ENCODE measurements at places on chromosomes 16 and 17.

- no peak for DNase-seq
Observed at GRCh38 chr17:70929226-70929625, 759.9 kb downstream of the KCNJ2 start.

DNA sequence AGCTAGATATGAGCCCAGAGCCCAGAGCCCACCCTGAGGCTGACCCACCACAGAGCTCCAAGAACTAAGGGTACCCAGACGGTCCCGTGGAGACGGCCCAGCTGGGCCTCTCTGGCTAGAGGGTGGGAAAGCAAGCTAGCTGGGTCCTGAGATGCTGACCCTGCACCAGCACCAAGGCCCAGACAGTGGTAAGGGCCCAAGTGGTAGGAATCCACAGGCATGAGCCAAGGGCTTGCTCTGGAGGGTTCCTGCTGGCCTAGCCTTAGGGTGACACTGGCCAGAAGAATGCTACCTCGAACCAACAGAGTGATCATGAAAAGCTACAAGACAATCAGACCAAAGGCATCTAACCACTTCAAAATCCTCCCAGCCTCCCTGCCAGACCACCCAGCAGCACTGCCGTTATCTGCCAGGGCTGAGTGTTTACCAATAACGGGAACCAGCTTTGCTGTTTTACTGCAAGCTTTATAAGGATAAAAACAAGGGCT lies 13.2 kb downstream of the HIC1 start:
- DNase-seq = no peak

GRCh38 chr16:53872248-53873221 lies 168.6 kb downstream of the FTO start:
- DNase-seq = no peak

GRCh38 chr17:48711128-48711527 lies 11.2 kb downstream of the PRAC1 start:
- no peak for DNase-seq

- peak; percentile 88 for DNase-seq
Observed at GRCh38 chr17:40062329-40063186, at the start of gene THRA. Gene THRA, plus strand, starts transcription at chr17:40062965. Its CDS starts 11,524 bp downstream, at chr17:40074489.

- no peak for DNase-seq
Observed at GRCh38 chr17:8947201-8947600, 18.3 kb downstream of the PIK3R5 start.

GRCh38 chr17:41415833-41416335 lies 8.5 kb downstream of the KRT37 start:
- DNase-seq = no peak

GRCh38 chr16:12341966-12342365 lies 365.4 kb downstream of the SNX29 start:
- no peak for DNase-seq

DNA sequence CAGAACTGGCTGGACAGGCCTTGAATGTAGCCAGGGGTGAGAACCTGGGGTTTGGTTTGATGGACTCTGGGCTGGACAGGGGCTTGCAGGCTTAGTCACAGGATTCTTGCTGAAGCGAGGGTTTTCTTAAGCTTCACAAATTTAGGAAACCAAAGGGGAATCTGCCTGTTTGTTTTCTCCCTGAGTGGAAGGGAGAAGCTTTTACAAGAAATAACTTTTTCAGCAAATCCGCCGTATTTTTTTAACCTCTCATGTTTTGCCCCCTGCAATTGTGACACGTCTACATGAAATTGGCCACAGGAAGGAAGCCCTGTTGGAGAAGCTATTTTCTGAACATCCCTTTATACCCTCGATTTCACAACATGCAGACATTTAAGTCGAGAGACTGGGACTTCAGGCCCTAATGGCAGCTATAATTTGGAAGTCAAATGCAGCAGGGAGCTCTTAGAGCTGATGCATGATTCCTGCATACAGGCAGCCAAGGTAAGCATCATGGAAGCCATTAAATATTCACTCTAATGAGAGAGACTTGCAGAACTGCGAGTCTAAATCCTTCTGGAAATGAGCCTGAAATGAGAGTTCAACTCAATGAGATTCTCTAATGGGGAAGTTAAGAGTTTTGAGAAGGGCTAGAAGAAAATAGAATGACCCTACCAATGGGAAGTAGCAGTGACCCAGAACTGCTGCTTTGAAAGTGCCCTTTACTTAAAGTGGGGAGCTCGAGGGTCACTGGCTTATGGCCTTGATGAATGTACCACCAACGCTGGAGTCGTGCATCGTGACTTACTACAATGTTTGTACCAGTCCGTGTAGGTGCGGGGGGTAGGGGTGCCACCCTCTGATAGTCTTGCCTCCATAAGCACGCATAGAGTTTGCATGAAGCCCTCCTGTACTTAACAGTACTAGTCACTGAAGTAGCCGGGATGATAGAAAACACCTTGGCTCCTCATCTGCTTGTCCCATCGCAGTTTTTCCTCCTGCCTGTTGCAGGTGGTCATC lies 45.1 kb upstream of the IRF8 start:
- DNase-seq = no peak

DNA sequence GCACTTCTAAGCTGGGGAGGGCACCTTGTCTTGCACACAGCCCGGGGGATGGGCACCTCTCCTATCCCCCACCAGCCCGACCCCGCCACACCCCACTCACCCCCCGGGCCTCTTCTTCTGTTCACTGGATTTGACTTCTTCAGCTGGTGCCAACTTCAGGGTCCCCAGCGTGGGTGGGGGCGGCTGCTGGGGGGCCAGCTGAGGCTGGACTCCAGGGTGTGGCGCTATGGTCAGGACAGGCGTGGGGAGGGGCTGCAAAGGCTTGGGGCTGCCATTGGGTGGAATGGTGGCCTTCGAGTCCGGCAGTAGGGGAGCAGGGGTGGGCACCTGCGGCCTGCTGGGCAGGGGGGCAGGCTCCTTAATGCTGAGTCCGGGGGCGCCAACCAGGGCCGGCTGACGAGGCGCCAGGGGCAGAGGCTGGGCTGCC lies 6.1 kb downstream of the MNT start:
- peak; percentile 73 for DNase-seq

- DNase-seq = no peak
Observed at GRCh38 chr16:55062442-55062841, 131.8 kb downstream of the IRX5 start.

GRCh38 chr17:33929181-33929724 lies 325.8 kb upstream of the CCL2 start:
- DNase-seq = no peak

- DNase-seq = peak; percentile 57
Observed at GRCh38 chr16:11094075-11094856, 149.9 kb downstream of the CLEC16A start.

- no peak for DNase-seq
Observed at GRCh38 chr17:80475910-80476876, at the start of gene NPTX1. Gene NPTX1, minus strand, starts transcription at chr17:80476607. Its CDS starts 161 bp downstream, at chr17:80476446.

GRCh38 chr17:47057830-47058229 lies 78.8 kb upstream of the RPRML start:
- no peak for DNase-seq

- no peak for DNase-seq
Observed at GRCh38 chr17:40699371-40699770, 4.2 kb downstream of the KRT24 start.

DNA sequence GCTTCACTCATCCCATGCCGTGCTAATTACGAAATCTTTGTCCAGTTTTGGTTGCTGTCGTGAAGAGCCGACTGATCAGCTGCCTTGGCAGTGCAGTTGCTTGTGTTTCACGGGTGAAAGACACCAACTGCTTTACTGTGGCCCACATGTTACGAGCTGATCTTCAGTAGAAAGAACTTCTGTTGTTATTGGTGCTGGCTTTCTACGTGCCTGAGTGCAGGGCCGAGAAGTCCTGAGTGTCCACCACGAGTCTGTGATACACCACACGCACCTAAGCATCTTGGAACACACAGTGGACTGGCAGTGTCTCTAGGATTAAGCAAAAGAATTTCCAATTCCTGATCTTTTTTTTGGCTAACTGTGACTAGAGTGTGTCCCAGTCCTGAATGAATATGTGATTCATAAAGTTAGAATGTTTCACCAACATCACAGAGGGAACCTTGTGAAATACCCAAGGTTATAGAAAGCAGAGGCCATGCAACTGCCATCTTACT lies 70.4 kb upstream of the CLEC18A start:
- DNase-seq = no peak

DNA sequence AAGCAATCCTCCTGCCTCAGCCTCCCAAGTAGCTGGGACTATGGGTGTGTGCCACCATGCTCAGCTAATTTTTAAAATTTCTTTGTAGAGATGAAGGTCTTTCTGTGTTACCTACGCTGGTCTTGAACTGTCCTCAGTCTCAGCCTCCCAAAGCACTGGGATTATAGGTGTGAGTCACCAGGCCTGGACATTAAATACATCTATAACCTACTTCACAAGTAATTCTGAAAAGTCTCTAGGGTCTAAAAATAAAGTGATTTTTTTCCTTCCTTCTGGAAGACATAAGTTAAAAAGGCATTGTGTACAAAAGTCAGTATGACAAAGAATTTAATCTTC lies 118.3 kb downstream of the PARN start:
- DNase-seq = no peak

DNA sequence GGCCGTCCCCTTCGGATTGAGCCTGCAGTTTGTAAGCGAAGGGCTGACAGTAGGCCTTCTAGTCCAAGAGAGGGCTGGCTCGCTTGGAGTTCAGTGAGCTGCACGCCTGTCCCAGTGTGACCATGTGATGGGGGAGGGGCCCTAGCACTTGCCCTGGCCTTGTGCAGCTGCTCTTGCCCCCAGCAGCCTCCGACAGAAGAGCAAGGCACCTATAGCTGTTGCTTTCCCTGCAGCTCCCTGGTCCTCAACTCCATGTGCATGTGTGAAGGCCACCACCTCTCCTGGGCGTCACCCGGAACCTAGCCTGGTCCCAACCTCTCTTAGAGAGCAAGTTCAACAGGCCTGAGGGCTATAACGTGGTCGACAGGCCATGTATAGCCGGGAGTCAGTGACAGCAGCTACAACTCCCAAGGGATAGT lies 5.6 kb downstream of the SPHK1 start:
- DNase-seq = no peak

- no peak for DNase-seq
Observed at GRCh38 chr17:55321427-55322060, 56.8 kb downstream of the HLF start.

GRCh38 chr17:19013806-19014627 lies 9.5 kb upstream of the FAM83G start:
- no peak for DNase-seq

- DNase-seq = no peak
Observed at GRCh38 chr17:57278740-57279387, 22.5 kb downstream of the MSI2 start.

DNA sequence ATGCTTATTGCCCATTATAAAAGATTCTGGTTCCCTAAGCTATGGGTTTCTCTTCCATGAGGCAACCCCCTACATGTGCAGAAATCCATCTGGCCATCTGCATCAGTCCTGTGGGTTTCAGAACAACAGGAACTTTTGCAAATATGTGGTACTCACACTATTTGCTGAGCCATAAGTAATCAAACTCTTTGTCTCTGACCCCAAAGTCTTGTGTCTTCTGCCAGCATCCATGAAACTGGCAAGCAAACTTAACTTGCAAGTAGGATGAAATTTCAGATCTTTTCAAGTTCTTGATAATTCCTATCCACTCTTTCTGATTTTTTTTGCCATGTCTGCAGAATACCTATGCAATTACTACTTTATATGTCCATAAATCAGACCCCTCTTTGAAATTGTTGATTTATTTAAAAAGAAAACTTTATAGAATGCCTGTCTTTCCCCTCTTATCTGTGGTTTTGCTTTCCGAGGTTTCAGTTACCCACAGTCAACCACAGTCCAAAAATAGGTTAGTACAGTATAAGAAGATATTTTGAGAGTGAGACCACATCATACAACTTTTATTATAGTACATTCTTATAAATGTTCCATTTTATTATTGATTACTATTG lies 158.4 kb upstream of the IRX3 start:
- DNase-seq = no peak

GRCh38 chr17:17836250-17836817 lies 452 bp downstream of the SREBF1 start:
- peak; percentile 99 for DNase-seq

- DNase-seq = no peak
Observed at GRCh38 chr16:27302126-27302525, 11.6 kb upstream of the IL4R start.

GRCh38 chr17:59493867-59494266 lies 71.5 kb upstream of the DHX40 start:
- DNase-seq = no peak

- DNase-seq = no peak
Observed at GRCh38 chr17:80025796-80026195, 9.9 kb downstream of the TBC1D16 start.

GRCh38 chr17:67853703-67854102 lies 28.4 kb downstream of the BPTF start:
- DNase-seq = no peak

- DNase-seq = no peak
Observed at GRCh38 chr16:72371307-72372086, 199.5 kb upstream of the PMFBP1 start.

DNA sequence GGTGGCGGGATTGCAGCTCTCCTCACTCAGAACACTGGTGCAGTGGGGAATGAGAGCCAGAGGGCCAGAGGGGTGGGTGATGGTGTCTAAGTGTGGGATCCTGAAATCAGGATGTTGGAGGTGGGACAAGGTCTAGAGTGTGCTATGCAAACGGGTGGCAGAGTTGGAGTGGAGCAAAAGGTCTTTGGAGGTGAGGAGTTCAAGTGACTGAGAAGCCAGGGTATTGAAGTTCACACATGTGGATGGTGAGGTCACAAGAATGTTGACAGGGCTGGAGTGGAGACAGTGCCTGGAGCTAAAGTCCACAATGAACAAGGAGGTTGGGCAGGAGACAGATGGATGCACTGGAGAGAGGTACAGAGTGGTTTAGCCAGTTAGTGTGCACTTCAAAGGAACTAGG lies 38.3 kb upstream of the MAP3K14 start:
- peak; percentile 29 for DNase-seq

DNA sequence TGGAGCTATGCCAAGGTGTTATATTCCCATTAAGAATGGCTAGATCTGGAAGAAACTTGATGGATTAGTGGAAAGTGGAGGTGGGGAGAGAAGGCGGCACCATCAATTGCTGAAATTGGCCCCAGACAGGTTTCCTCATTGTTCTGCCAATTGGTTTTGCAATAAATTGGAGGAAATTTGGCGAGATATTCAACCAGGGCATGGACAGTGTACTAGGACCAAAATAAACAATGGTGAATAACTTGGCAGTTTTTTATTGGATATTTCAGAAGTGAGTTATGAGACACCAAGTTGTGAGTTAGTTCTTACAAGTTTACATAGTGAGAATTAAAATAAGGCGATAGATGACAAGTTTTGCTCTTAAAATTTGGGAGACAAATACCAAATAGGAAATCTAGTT lies 41.1 kb upstream of the SOX9 start:
- no peak for DNase-seq

- DNase-seq = no peak
Observed at GRCh38 chr17:19744492-19744891, 3.6 kb downstream of the ALDH3A1 start.

GRCh38 chr16:11871193-11871592 lies 19.9 kb upstream of the RSL1D1 start:
- DNase-seq = no peak

- no peak for DNase-seq
Observed at GRCh38 chr16:50213939-50214519, 52.3 kb upstream of the ADCY7 start.

GRCh38 chr17:71900621-71901229 lies 220.1 kb upstream of the SOX9 start:
- DNase-seq = no peak
